ENCODE measurements at places on chromosomes 12 and 14.

GRCh38 chr12:67649570-67650387, 1.2 kb downstream of the DYRK2 start:
- no peak for DNase-seq

GRCh38 chr14:30417121-30417520, 141.8 kb upstream of the G2E3 start:
- DNase-seq = no peak

DNA sequence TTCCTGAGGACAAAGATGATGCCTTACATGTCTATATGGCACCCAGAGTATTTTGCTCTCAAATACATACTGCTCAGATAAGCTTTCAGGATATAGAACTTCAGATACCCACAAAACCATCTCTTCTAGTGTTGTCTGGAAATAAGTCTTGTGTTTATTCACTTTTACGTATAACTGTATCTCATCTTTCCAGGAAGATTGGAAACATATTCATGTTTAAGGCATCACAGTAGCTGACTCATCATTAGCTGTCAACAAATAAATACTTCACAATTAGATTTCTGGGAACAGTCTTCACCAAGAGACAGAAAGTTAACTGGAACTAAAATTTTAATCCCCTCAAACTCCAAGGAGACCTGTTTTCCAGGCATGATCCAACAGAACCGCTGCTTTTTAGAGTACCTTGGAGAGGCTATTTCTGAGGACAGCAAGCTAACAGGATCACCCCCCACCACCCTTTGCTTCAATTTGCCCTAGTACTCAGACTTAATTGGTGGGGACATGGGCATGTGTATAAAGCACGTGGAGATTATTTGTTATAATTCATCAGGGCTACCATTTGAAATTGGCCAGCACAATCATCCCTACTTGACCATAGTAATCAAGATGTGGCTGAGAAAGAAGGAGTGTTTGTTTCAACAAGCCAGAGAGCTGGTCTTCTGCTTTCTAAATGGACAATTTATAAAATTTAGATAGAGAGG, 129.3 kb upstream of the HIF1A start:
- peak; percentile 95 for DNase-seq

DNA sequence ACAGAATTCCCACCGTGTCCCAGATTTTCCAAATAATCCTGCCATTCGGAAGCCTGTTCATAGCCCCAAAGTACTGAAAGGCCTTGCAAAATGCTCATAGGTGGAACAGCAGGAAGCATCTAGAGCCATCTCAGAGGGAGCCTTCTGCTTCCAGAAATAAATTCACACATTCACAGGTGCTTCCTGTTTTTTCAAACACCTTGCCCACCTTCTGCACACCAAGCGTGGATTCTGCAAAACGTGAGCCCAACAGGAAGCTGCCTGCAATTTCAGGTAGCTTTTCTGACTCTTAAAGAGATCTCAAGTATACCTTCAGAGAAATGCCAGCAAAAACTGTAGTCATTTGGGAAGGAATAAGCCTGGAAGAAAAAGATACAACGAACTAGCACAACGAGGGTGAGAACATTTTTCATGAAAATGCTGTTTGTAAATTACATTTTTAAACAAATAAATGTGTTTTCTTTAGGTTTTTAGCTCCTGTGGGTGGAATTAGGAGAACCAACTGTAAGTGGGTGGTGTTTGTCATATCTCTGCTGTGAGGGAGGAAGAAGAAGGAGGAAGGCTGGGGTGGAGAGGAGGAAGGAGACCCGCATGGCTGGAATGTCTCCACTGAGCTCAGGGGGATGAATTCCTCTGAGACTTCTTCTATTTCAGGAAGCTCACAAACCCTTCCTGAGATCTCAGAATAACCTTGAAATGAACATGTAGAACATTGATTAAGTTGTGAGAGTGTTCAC, at the start of gene IFNG-AS1:
Gene IFNG-AS1 (plus strand): TSS at position 264 of the 737 bp plus-strand sequence.
- DNase-seq = no peak

DNA sequence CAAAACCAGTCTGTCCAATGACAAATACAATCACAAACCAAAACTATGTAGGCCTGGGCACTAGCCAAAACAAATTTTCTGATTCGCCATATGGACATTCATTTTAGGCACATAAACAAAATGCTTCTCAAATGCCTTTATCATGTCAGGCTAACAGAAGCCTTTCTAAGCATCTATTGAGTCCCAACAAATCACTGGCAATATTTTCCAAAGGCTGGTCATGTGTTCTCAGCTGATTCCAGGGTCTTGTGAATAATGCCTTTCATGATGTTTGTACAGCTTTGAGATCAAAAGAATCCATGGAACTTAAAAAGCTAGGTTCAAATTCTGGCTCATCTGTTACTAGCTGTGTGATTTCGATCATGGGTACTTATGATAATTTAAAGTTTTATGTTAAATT, 16.1 kb downstream of the FSCB start:
- peak; percentile 9 for DNase-seq

DNA sequence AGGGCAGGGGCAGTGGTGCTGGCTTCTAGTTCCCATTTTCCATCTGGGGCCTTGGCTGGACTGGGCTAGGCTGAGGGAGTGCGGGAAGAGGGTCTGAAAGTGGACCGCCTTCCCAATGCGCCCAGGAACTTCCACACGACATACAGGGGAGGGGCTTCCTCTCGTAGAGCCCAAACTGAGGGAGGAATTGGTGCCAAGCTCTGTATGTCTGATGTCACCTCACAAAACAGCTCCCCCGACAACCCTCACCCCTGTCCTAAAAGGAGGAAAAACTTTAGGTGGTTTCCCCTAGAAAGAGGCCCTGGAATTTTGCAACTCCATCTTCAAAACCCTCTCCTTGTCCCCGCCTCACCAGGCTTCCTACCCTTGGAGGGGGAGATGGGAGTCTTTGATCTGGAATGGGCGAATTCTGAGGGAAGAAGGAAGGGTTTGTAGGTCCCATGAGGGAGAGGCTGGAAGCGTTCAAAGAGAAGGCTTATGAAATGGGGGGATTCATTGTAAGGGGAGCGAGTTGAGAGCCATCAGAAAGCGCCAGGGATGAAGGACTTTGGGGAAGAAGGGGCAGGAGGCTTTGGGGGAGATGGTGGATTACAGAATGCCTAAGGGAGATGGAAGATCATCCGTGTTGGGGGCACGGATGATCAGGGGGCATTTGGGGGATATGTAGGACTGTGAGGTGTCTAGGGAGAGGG, 844 bp downstream of the GLTP start:
- no peak for DNase-seq

DNA sequence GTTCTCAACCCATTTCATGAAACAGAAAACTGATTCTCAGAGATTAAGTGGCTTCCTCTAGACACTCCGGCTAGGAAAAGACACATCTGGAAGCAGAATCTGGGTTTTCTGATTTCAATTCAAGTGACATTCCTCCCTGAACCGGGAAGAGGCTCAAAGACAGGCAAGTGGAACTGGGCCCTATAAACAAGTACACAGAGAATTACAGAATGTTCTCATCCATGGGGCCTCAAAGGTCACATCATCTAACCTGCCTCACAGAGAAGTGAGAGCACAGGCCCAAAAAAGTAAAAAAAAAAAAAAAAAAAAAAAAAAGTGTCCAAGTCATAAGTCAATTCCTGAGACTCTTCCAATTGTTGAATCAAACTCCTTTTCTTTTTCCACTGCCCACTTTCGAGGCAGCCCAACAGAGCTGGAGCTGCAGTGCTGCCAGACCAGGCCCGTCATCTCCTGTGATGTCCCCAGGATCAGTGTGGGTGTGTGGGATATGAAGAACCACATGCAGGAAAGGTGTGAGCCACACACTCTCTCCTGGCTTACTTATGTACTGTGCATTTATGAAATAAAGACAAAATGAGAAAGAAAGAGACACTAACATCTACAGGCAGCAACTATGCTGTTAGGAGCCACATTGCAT, 2.8 kb upstream of the KRT1 start:
- DNase-seq = no peak

- DNase-seq = no peak
Measured at GRCh38 chr14:82366803-82367202, 833.1 kb upstream of the SEL1L start.

GRCh38 chr12:123142921-123143735, 7.8 kb downstream of the PITPNM2 start:
- DNase-seq = peak; percentile 33

GRCh38 chr12:120235369-120236323, 29.9 kb downstream of the PXN start:
- peak; percentile 35 for DNase-seq

- peak; percentile 61 for DNase-seq
Measured at GRCh38 chr12:92144631-92145480, 790 bp downstream of the BTG1 start.

- no peak for DNase-seq
Measured at GRCh38 chr12:17918013-17918412, 172.0 kb downstream of the RERGL start.

- peak; percentile 5 for DNase-seq
Measured at GRCh38 chr14:40417777-40418401, 985.7 kb upstream of the FBXO33 start.

DNA sequence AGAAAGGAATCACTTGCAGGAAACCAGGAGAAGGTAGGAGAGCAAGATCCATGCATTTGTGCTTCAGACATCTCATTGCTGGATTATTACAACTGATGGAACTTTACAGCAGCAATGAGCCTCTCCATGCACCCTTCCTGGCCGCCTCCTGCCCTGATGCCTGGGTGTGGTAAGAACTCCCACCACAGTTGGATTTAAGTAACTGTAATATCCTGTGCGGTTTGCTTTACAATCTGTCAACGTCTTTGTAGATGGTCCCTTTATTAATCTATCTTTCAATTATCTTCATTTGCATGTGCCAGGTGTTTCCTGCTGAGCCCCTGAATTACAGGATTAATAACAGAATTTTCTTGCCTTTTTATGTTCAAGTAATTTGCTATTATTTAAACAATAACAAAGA, 1300.5 kb upstream of the TMEM132C start:
- no peak for DNase-seq

DNA sequence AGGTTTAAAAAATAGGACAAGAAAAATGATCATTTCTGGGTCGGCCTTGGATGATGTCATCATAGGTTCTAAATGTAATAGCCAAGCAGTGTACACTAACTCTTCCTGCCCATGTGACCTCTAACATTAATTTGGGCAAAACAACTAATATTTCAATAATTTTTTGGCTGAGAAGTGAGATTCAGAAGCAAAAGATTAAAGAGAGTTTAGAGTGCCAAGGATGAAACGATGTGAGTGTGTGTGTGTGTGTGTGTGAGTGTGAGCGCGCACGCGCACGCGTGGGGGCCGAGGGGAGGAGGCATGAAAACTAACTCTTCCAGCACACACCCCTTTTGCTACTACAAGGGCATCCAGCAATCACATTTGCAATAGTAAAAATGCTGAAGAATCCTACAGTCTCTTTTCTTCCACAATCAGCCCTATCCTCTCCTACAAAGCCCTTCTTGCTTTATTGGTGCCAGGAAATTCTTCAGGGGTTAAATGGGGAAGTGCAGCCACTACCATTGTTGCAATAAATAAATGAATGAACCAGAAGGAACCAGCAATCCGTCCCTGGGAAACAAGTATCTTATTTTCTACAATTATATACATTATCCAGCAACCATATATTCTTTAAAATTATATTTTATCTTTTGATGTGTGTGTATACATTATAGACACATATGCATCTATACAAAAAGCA, 52.9 kb downstream of the PEBP1 start:
- peak; percentile 57 for DNase-seq

- peak; percentile 73 for DNase-seq
Measured at GRCh38 chr12:117674313-117674712, 294.5 kb downstream of the KSR2 start.

DNA sequence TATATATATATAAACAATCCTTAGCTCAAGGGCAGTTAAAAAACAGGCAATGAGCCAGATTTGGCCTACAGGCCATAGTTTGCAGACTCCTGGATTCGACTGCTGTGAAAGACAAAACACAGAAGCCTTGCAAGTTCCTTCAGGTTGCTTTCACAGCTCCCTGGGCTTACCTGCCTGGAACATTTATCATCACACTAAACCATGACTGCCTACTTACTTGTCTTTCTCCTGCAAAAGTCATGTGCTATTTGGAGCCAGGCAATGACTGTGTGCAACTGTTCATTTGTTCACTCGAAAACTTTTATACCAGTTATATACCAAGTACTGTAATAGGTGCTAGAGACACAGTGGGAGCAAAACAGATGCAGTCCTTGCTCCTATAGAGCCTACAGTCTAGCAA, 2.2 kb upstream of the RPS6KA5 start:
- DNase-seq = no peak

DNA sequence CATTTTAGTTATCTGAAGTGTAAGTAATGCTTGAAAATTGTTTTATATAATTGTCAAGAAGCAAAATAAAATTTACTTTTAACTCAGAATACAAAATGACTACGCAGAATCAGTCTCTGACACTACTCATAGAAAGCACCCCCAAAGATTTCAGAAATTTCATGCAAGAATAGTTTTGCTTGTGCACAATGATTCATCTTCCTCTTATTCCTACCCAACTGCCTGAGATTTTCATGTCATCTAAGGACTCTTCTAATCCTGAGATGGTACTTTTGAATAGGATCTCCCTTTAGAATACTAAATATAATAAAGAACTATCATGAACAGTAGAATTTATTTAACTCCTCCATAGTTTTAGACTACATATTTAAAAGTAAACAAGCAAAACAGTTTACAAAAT, 485.3 kb upstream of the MGAT4C start:
- DNase-seq = no peak

DNA sequence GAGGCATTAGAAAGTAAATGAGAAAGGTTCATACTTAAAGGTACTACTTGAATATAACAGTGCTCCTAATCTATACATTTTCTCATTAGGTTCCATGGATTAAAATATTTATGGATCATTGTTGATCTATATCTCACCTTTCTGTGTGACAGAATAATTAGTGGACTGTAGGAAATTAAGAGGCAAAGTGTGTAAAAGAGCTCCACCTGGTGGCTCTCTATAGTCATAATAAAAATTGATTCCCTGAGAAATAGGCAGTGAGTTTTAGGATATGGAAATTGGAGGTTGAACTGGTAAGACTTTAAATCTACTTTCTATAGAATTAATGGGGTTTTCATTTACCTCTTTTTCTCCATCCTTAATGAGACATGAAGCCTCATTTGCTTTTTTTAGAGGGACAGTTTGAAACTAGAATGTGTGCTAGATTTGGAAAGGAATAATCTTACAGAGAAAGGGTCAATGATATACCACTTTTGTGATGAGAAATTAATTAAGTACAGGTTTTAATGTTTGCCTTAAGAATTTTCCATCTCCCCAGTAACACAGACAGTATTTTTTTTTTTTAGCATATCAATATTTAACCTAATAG, 11.8 kb upstream of the DERA start:
- DNase-seq = peak; percentile 27

DNA sequence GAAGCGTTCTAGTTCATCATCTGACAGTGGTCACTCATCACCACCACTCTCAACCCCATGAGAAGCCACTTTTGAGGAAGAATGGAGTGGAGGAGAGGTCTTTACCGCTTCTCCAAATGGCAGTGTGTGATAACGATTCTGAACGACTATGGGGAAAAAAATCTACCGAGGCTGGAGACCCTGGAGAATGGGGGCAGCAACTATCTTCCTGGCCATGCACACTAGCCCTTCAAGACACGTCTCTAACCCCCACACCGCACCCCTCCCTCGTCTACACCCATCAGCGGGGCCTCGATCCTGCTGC, 365 bp downstream of the ING4 start:
- no peak for DNase-seq

GRCh38 chr12:122215771-122216170, 10.1 kb downstream of the DIABLO start:
- DNase-seq = no peak

All from fibroblast of skin of right quadriceps (primary cell).